ENCODE measurements at places on chromosomes 4 and X. TPM values are rescaled to one million over a fixed set of nuclear protein-coding genes. Genes with fewer than 3 reads are reported as not detected.

DNA sequence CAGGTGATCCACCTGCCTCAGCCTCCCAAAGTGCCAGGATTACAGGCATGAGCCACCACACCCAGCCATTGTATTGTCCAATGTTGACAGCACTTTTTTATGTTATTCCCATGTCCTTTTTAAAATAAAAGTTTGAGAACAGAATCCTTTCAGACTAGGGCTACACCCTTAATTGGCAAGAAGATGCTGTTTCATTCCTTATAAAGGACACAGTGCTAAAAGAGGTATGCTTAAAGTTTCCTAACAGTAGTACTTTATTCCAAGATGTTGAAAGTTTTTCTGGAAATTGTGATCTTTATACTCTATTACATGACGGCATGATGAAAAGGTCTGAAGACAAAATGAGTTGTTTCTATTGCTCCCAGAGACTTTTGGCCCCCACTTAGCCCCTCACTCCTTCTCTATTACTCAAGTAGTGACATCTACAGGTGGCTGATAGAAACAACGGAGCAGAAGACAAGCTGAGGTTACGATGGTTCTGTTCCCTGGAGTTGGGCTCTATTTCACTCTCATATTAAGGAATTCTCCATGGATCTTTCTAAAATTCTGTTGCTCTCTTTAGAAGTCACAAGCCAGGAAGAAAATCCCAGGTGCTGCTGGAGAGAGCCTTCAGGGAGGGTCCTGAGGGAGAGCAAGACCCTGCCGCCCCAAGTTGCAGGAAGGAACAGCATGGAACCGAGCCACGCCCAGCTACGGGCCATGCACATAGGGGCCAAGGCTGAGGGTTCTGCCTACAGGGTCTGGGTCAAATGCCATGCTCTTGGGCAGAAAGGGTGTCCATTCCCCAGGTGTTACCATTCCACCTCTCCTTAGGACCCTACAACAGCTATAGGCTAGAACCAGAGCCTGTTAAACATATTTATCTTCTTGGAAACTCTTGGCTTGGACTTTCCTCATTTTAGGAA is 22.8 kb downstream of the RPL9 start:
- no peak for DNase-seq

GRCh38 chrX:47815901-47816845 is 20.5 kb upstream of the ZNF81 start:
- DNase-seq = no peak

GRCh38 chr4:44186096-44186849 is 262.3 kb downstream of the KCTD8 start:
- DNase-seq = no peak

DNA sequence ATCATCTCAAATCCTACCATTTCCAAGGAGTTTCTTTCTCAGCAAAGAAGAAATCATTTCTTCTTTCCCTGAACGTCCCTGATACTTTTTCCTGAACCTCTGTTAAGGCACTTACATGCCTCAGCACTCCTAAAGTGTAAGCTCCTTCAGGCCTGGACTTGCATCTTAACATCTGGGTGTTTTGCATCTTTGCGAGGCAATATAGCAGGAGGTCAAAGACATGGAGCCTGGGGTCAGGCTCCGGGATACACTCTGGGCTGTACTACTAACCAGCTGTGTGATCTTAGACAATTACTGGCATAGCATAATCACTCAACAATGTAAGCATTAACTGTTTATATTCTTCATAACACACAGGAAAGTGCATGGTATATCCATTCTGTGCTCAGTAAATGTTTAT is 275.5 kb upstream of the BOD1L1 start:
- no peak for DNase-seq

DNA sequence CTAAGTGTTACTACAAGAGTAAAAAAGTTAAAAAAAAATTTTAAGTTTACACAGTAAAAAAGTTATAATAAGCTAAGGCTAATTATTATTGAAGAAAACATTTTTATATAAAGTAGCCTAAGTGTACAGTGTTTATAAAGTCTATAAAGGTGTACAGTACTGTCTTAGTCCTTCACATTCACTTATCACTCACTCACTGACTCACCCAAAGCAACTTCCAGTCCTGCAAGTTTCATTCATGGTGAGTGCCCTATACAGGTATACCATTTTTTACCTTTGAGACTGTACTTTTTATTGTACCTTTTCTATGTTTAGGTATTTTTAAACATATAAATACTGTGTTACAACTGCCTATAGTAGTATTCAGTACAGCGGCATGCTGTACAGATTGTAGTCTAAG is 74.2 kb downstream of the TMEM165 start:
- DNase-seq = no peak

- DNase-seq = no peak
Measured at GRCh38 chr4:34202154-34202553, 2042.2 kb downstream of the ARAP2 start.

Gene C4orf50
- total RNA-seq = not detected

Gene IL2RG
- not detected for total RNA-seq

Data from HFFc6 (cell line).